ENCODE measurements at places on chromosomes 11 and 22. TPM values are rescaled to one million over a fixed set of nuclear protein-coding genes. Genes with fewer than 3 reads are reported as not detected.

The ZNF280B gene
- 0.96 TPM for total RNA-seq

The DEPDC7 gene
- 0.55 TPM for total RNA-seq

The EHF gene
- 1.6 TPM for total RNA-seq

The C11orf42 gene
- total RNA-seq = not detected

The SYT7 gene
- 18.9 TPM for total RNA-seq
